ENCODE measurements at places on chromosomes 4 and X.

DNA sequence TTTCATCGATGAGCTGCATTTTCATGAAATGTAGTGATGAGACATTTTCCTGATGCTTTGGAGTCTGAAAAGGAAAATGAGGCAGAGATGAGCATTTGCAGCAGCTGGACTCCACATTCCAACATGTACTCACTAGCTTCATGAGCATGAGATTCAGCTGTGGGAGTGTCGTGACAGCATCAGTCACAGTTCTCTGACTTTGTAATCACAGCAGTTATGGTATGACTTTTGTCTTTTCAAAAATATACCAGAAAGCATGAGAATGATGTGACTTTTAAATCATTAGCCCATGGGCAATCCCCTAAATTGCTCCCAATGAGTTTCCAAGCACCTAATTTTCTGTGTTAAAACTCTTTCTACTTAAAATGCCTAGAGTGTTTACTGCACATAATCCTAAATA, 18.3 kb upstream of the MSL3 start:
- H3K4me1 ChIP-seq, result no peaks in the 10 kb centered on the region
- no peak for ATAC-seq
- H3K27me3 ChIP-seq, result no peaks in the 10 kb centered on the region

DNA sequence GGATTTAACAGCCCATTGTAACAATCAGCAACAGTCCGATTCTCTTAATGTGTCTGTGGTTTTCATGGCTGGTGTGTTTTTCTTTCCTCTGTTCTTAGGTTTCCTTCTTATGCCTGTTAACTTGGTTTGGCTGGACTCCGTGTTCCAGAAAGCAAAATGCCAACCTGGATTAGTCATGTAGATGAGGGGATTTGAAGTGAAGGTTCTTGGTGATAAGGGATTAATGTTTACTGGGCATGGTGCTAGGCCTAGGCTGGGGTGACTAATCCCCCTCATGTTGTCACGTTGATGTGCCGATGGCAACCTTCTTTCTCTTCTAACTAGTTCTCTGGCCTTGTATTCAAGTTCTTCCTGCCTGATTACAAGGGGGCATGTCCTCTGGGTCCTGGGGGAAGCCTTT, 85.9 kb downstream of the REPS2 start:
- H3K4me3 ChIP-seq, result no peak overlapping the region
- ATAC-seq, result no peak

GRCh38 chrX:74925225-74926088, at the start of gene NEXMIF:
Gene NEXMIF, minus strand, starts transcription at chrX:74925452.
- peaks cover 10% of the 10 kb centered on the region for H3K27me3 ChIP-seq
- peak; percentile 65 for ATAC-seq

DNA sequence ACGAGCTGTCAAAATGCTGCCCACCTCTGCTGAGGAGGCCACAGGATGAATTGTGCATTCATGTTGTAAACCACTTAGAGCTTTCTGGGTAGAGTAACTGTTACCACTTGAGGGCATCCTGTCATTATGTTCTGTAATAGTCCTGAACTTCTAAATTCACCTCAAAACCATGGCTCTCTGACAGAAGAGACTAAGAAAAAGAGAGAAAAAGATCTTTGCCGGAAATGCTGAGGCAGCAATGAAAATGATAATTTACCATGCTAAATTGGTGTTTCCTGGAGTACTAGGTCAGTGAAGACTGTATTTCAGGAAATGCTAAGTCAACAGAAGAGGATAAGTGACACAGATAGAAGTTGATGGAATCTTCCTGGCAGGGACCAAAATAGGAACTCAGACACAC, 942.3 kb upstream of the SLIT2 start:
- no peak overlapping the region for H3K27ac ChIP-seq
- H3K4me3 ChIP-seq, result no peak overlapping the region
- no peaks in the 10 kb centered on the region for H3K36me3 ChIP-seq
- H3K27me3 ChIP-seq, result no peaks in the 10 kb centered on the region

DNA sequence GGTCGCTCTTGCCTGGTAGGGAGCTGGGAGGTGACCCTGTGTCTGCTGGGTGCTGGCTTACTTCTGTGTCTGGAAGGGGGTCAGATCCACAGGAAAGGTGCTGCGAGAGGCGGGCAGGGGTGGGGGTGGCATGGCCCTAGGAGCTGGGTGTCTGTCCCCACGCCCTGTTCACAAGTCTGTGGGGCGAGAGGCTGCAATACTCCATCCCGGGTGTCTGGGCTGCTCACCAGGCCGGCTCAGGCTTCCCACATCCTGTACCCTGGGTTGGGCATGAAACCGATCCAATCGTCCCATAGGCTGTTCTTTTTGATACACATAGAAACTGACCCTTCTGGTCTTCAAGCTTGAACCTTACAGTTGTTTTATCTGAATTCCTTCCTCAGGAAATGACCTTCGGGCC, 993 bp upstream of the CTAG2 start:
- no peaks in the 10 kb centered on the region for H3K36me3 ChIP-seq
- no peaks in the 10 kb centered on the region for H3K27me3 ChIP-seq
- no peak overlapping the region for H3K4me3 ChIP-seq

DNA sequence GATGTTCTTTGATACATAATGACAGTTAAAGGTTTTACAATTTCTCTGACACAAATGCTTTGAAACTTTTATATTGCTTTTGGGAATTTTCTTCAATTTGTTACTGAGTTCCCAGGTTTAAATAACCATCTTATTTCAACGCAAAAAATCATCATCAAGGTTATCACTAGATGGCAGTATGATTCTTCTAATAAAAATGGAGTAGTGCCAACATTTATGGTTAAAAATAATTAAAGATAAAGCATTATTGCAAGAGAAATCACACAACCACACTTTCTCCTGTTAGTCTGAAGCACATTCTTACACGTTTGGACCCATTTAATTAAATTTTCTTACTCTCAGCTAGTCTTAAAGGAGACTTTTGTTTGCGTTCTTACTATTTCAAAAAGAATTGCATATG, 611.3 kb upstream of the CPXCR1 start:
- H3K36me3 ChIP-seq, result no peaks in the 10 kb centered on the region
- H3K27ac ChIP-seq, result no peak overlapping the region
- no peaks in the 10 kb centered on the region for H3K27me3 ChIP-seq
- no peak overlapping the region for H3K4me3 ChIP-seq

DNA sequence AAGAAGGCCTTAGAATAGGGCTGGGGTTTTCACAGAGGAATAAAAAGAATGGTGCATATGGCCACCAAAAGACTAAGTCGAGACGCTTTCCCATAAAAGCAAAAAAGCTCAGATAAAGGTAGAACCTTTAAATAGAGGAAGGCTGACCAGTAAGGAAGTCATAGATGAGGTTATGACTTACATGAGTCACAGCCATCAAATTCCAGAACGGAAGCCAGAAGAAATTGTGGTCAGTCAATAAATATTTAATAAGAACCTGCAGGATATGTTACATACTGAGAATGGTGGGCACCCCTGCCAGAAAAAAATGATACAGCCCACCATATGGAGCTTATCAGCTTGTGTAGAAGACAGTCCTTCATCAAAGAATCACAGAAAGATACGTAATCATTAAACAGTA, 120.1 kb downstream of the MANBA start:
- no peaks in the 10 kb centered on the region for H3K4me1 ChIP-seq
- H3K36me3 ChIP-seq, result no peaks in the 10 kb centered on the region
- no peak overlapping the region for H3K4me3 ChIP-seq
- no peak for ATAC-seq
- H3K27ac ChIP-seq, result no peak overlapping the region
- no peaks in the 10 kb centered on the region for H3K27me3 ChIP-seq

GRCh38 chr4:162700815-162701361, 465.8 kb downstream of the NAF1 start:
- no peak for ATAC-seq
- no peaks in the 10 kb centered on the region for H3K4me1 ChIP-seq
- H3K27ac ChIP-seq, result no peak overlapping the region
- no peaks in the 10 kb centered on the region for H3K36me3 ChIP-seq

- no peak overlapping the region for H3K27ac ChIP-seq
- H3K4me1 ChIP-seq, result no peaks in the 10 kb centered on the region
- no peak overlapping the region for H3K4me3 ChIP-seq
Measured at GRCh38 chr4:95124906-95125504, 367.2 kb downstream of the BMPR1B start.

- ATAC-seq, result no peak
- H3K27me3 ChIP-seq, result no peaks in the 10 kb centered on the region
- H3K4me1 ChIP-seq, result no peaks in the 10 kb centered on the region
- no peaks in the 10 kb centered on the region for H3K36me3 ChIP-seq
- no peak overlapping the region for H3K27ac ChIP-seq
Measured at GRCh38 chr4:171929477-171929876, 116.3 kb downstream of the GALNTL6 start.

Data from activated T-helper 17 cell treated with anti-CD3 and anti-CD28 coated beads, Interleukin-2, amount 50 U/mL, for 72 hours (primary cell).